ENCODE measurements at places on chromosomes 13 and 19.

- no peak for DNase-seq
Measured at GRCh38 chr13:84038001-84038400, 155.7 kb upstream of the SLITRK1 start.

DNA sequence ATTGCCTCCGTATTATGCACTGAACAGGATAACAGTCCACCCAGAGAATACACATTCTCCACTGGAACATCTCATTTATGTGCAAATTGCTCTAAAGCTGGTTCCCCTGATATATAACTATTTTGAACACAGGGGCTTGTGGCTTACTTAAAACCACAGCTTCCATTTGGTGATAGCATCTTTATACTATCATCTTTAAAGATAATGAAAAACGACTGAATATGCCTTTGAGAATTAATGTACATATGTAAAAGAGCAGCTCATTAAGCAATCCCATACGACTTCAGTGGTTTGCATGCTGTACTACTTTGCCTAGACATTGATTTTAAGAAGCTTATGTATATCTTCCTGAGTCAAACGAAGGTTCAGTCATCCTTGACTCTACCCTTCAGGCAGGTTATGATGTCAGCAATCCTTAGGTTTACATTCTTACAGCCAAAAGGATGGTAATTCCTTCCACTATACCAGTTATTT, 40.8 kb downstream of the BRD4 start:
- no peak for DNase-seq

GRCh38 chr19:50745221-50745620, 22.1 kb downstream of the CLEC11A start:
- DNase-seq = no peak

DNA sequence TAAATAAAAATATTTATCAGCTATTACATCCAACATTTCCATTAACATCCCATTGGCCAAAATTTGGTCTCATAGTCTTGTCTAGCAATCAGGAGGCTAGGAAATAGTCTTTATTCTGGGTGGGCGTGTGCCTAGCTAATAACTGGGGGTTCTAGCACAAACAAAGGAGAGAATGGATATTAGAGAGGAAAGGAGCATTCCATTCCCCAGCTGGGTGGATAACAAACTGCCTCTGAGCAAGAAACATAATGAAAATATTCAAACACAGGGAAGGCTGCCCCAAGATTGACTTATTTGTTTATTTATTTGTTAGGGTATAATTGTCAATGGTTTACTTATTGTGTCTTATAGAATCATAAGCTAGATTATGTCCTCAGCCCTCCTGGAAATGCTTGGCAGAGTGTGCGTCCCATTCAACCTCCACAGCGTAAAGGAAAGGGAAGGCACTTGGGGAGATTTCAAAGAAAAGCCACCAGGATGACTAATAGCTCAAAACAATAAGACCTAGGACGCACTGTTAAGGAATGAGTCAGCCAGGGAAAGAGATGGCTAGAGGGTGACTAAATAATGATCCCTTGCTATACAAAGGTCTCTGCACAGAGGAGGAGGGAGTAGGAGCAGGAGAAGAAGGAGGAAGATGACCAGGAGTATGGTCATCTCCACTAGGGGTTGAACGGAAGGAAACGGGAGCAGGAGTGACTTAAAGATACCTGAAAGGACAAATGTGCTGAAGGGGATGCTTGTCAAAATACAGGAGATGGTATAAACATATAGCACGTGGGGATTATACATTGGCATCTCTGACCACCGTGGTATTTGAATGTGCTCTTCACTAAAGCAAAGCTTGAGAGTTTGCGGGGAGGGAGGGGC, 23.5 kb upstream of the USP12 start:
- no peak for DNase-seq

- no peak for DNase-seq
Measured at GRCh38 chr19:16671652-16672274, 10.8 kb downstream of the TMEM38A start.

- no peak for DNase-seq
Measured at GRCh38 chr13:97273341-97273831, 51.3 kb downstream of the MBNL2 start.

GRCh38 chr19:52336117-52336790, at the start of gene ZNF610:
ZNF610 (plus strand) TSS chr19:52336243; CDS start chr19:52349173, 12,930 bp downstream.
- no peak for DNase-seq

GRCh38 chr19:4446704-4447200, 10.8 kb downstream of the UBXN6 start:
- no peak for DNase-seq

DNA sequence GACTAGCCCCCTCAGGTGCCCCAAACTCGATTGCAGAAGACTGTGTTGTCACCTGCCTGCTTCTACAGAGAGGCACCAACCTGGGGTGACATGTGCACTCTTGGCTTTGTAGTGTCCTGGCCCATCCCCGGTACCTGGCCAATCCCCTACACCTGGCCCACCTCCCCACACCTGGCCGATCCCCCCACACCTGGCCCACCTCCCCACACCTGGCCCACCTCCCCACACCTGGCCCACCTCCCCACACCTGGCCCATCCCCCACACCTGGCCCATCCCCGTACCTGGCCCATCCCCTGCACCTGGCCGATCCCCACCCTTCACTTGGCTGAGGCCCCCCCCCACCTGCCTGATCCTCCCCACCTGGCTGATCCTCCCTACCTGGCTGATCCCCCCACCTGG, 25.4 kb downstream of the ATP11A start:
- DNase-seq = no peak
